Endothelial cell (in vitro differentiated cells): ENCODE measurements at places on chromosomes 12 and 14.

GRCh38 chr14:60183138-60183537 is 17.9 kb upstream of the DHRS7 start:
- DNase-seq, result no peak

- DNase-seq, result no peak
These were observed 1.6 kb downstream of the PTCSC3 start for GRCh38 chr14:36174767-36175424.

DNA sequence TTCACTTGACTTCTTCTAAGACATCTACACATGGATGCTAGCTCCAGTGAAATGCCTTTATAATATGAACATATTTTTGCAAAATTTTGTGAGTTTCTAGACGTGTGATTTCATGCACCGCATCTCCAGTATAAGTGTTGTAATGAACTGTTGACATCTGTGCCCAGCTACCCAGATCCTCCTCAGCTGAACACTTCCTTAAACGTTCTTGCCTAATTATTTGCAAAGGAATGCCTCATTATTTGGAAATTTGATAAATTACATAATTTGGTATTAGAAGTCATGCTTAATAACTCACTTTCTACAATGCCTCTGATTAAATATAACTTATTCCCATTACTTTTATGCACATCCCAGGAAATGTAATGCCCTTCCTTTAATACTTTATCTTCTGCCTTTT is 14.0 kb downstream of the OR11G2 start:
- no peak for DNase-seq

- no peak for DNase-seq
These were observed 5.1 kb downstream of the HCAR1 start for GRCh38 chr12:122725452-122726079.

DNA sequence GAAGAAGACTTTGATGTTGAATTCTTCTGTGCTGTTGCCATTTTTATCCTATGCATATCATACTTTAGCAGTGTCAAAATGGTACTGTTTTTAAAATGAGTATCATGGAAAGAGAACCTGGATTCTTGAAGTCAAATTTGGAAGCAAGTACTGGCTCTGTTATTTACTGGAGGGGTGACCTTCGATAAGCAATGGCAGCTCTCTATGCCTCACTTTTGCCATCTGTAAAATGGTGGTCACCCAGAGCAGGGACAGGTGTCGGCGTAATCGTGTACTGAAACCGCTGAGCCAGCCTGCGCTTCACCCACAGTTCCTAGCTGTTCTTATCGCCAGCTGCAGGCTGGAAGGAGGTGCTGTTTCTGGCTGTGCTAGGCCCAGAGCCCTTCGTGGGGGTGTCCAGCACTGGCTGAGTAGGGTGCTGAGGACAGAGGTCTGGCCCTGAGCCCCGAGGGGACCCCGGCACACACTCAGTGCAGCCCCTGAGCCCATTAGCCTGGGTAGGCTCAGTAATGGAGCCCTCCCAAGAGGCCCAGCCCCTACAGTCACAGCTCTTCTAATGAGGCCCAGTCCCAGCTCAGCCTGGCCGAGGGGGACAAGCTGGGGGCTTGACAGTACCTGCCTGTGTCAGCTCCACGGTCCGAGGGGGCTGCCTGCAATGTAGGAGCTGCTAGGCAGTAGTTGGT is 183.5 kb downstream of the PHETA1 start:
- DNase-seq, result no peak

DNA sequence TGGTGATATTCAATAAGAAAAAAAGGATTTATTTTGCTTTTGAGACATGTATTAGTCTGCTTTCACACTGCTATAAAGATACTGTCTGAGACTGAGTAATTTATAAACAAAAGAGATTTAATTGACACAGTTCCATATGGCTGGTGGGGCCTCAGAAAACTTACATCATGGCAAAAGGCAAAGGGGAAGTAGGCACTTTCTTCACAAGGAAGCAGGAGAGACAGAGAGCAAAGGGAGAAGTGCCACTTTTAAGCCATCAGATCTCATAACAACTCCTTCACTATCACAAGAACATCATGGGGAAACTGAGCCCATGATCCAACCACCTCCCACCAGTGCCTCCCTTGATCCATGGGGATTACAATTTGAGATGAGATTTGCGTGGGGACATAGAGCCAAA is 43.9 kb downstream of the BHLHE41 start:
- DNase-seq, result no peak

GRCh38 chr14:59189091-59189785 is 771 bp downstream of the DAAM1 start:
- DNase-seq, result peak; percentile 44

DNA sequence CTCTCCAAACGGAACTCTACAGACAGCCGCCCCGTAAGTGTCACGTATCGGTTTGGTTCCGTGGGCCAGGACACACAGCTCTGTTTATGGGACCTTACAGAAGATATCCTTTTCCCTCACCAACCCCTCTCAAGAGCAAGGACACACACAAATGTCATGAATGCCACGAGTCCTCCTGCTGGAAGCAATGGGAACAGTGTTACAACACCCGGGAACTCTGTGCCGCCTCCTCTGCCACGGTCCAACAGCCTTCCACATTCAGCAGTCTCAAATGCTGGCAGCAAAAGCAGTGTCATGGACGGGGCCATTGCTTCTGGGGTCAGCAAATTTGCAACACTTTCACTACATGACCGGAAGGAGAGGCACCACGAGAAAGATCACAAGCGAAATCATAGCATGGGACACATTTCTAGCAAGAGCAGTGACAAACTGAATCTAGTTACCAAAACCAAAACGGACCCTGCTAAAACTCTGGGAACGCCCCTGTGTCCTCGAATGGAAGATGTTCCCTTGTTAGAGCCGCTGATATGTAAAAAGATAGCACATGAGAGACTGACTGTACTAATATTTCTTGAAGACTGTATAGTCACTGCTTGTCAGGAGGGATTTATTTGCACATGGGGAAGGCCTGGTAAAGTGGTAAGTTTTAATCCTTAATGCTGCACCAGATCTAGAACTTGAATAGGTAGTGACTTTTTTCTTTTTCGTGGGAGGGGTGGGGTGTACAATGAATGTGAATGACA is 69.7 kb downstream of the WDR20 start:
- DNase-seq, result no peak

- no peak for DNase-seq
These were observed 130.7 kb downstream of the PHETA1 start for GRCh38 chr12:111238075-111238734.

GRCh38 chr12:120783197-120783596 is 57.6 kb downstream of the ACADS start:
- no peak for DNase-seq

DNA sequence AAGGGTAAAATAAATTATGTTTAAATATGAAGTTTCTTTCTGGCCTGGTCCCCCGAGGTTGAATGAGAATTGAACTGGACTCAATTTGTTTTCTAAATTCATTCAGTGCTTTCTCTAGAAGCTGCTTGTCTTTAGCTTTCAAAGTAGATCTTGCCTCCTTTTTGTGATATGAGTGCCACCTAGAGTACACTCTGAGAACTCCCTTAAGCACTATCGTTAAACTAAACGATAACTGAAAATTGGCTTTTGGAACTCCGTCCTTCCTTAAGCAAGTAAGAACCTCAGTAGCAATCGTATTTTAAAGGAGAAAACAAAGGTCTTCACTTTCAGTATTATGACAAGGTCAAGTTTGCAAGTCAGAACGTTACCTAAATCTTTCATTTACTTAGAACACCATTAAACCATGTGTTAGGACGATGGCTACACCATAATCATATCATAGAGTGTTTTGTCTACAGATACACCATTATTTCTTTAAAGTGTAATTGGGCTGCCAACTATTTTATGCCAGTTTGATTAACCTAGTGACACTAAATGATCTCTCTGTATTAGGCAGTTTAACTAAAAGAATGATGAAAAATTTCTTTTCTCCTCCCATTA is 364.8 kb downstream of the SNAPC1 start:
- DNase-seq, result peak; percentile 19

DNA sequence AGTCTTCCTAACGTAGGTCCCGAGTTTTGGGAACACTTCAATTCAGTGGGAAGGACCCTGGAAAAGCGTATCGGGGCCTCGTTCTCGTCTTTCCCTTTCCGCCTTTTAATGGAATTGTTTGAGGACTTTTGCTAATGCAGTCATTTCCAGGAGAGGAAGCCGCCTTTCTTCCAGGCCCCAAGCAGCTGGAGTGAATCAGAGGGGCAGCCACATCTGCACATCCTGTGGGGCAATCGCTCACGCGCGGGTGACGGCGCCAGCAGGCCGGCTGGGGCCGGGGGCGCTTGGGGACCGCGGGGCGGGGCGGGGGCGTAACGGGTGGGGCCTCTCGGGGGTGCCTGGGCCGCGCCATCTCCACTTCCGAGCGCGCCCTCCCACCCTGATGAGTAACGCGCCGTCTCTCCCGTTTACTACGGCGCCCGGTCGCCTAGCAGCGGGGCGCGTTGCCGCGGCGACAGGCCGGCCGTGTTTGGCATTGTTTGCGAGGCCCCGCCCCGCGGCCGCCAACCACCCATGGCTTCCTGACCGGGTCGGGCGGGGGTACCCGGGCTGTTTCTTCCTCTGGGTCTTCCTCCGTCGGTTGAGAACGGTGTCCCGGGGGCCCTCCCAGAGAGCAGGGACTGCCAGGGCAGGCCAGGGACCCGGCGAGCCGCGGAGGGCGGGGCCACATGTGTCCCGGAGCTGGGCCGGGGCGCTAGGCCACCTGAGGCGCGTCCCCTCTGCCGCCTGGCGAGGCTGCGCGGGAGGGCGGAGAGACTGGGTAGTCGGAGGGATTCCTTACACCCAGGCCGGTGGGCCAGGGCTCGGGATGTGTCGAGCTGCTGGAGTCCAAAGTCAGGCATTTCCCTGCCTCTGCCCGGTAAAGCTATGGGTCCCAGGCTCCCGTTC is 2.3 kb downstream of the GSG1 start:
- DNase-seq, result peak; percentile 97

- no peak for DNase-seq
These were observed 71.7 kb upstream of the PELI2 start for GRCh38 chr14:56046546-56046945.

GRCh38 chr12:68435816-68436215 is 103.7 kb upstream of the MDM1 start:
- no peak for DNase-seq

DNA sequence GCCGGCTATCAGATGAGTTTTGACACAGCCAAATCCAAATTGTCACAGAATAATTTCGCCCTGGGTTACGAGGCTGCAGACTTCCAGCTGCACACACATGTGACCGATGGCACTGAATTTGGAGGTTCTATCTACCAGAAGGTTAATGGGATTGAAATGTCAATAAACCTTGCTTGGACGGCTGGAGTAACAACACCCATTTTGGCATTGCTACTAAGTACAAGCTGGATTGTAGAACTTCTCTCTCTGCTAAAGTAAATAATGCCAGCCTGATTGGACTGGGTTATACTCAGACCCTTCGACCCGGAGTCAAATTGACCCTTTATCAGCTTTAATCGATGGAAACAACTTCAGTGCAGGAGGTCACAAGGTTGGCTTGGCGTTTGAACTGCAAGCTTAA is 100.2 kb upstream of the EVL start:
- no peak for DNase-seq

- DNase-seq, result no peak
These were observed 9.1 kb upstream of the BLTP3B start for GRCh38 chr12:100151769-100152168.

- DNase-seq, result no peak
These were observed 4.6 kb upstream of the RPL6 start for GRCh38 chr12:112413855-112414625.

GRCh38 chr12:115001571-115002180 is 317.7 kb upstream of the TBX3 start:
- no peak for DNase-seq

GRCh38 chr12:126742241-126742641 is 1524.7 kb upstream of the TMEM132C start:
- no peak for DNase-seq

DNA sequence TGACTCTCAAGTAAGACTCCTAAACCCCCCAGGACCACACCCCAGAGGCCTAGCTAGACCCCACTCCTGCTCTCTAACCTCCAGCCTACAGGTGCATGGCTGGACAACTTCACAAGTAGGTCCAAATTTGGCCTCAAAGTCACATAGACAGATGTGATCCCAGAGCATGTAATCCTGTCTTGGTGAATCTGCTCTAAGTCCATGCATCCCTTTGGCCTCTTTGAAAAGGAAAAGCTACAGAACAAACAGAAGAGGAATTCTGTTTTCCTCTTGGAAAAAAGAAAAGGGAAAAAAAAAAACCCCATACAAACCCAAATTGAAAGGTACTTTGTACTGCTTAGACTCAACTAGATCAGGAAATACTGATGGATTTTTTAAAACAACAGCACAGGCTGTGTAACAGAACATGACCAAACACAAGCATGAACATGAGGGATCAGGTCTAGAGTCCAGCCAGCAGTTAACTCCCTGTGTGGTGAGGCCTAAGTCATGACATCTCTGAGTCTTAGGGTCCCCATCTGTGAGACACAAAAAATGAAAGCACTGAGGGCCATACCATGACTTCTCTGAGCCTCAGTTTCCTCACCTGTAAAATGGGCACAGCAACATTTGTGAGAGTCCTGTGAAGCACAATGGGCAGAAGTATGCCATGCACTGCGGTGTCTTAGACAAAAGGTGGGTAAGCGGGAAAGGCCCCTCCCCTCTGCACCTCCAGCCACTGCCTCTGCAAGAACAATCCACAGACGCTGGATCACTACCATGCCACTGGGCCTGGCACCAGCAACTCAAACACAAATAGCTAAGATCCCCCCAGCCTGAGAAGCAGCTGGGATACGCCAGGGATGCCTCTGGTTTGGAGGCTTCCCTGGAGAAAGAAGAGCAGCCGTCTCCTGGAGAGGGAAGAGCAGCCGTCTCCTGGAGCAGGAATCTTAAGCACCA is 9.9 kb downstream of the PITPNM2 start:
- DNase-seq, result no peak

GRCh38 chr12:51393676-51394545 is 2.7 kb upstream of the GALNT6 start:
- DNase-seq, result no peak

GRCh38 chr14:64707661-64708060 is 3.4 kb downstream of the PLEKHG3 start:
- no peak for DNase-seq

DNA sequence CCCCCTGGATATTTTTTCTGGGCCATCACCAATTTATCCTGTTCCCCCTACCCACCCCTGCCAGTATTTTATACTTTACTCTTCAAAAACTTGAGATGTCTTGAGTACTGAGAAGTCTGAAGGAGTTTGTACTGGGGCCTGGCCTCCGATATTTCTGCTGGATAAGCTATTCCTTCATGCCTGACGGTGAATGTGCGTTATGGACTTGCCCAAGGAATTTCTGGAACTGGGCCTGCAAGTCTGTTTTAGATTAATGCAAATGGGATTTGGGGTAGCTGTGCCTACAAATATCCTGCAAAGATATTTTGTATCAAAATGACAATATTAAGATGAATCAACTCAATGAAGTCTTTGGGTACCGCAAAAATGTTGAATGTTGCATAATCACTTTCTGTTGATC is at the start of gene PTCSC3:
TSS of gene PTCSC3 (minus strand) at position 199 of the 400 bp plus-strand sequence.
- DNase-seq, result no peak
